ENCODE measurements at places on chromosomes 5 and 9.

GRCh38 chr9:117265253-117265652 is 149.6 kb downstream of the ASTN2 start:
- no peak for DNase-seq

DNA sequence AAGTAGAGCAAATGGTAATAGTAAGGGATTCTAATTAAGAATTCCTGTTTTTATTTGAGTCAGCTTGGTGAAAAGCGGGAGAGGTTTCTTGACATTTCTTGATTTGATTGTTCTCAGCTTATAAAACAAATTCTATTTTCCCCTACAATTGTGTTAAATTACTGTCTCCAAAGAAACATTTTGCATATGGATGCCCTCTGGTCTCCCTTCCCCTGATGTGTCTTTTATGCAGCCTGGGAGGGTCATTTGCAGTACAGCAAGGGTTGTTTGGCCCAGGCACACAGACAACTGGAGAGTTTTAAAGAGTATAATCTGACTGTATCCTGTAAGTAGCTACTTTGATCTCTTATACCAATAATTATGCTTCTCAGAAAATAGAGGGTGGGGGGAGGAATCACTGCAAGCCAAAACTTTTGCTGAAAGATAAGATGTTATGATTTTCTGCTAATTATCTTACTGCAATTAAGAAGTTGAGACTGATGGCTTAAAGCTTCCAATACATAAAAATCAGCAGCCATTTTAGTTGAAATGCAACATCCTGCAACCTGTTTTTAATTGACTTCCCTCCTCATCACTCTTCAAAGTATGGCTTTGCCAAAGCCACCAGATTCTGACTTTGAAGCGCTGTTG is 204.1 kb upstream of the SEMA6A start:
- no peak for DNase-seq

GRCh38 chr5:36598045-36598444 is 8.4 kb upstream of the SLC1A3 start:
- DNase-seq = no peak

- no peak for DNase-seq
These were observed 335.3 kb upstream of the ADAMTS16 start for GRCh38 chr5:4804691-4805360.

- no peak for DNase-seq
These were observed 51.6 kb downstream of the ENTREP1 start for GRCh38 chr9:69376651-69377050.

- DNase-seq = no peak
These were observed 32.1 kb downstream of the TARS1 start for GRCh38 chr5:33472805-33473409.

- no peak for DNase-seq
These were observed 447.9 kb downstream of the SPATA31D1 start for GRCh38 chr9:82436475-82436874.

DNA sequence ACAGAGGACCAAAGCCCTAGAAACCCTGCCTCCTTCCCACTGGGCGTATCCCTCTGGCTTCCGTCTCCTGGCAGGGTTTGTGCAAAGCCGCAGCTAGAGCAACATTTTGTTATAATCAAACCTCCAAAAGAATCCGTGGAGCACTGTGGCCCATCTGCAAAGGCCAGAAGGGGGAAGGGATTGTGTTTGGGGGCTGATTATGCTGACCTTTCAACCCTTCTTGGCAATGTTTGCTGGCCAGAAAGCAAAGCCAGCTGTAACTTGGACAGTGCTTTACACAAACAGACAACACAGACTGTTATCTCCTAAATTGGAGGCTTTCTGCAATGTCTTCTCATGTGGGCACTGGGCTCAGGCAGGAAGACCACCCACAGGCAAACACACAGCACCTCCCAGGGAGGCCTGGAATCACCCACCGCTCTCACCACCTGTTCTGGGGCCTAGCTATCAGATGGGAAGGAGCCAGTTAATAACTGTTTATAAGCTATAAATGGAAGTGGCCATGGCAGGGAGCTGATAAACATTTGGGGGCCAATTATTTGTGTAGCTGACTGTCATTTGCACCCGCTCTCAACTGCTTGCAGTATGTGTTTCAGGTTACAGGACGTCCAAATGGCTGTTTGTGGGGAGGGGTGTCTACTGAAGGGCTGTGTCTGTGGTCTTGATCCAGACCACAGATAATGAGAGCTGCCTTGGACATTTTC is 121.6 kb upstream of the ERCC6L2 start:
- DNase-seq = no peak

DNA sequence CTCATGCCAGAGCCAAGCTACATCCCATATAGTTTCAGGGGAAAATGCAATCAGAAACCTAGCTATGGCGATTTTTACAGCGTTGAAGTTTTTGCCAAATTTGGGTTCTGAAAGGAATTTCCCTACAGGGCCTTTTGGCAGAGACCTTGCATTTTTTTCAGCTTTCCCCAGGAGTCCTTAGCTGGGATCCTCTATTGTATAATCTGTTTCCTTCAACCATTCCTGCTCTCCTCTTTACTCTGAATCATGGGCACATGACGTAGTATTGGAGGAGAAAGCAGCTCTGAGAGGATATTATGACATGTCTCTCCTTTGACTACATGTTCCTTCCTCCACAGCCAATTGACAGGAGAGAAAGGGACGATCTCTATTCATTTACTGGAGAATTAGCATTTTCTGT is 118.5 kb upstream of the ERCC6L2 start:
- DNase-seq = no peak

DNA sequence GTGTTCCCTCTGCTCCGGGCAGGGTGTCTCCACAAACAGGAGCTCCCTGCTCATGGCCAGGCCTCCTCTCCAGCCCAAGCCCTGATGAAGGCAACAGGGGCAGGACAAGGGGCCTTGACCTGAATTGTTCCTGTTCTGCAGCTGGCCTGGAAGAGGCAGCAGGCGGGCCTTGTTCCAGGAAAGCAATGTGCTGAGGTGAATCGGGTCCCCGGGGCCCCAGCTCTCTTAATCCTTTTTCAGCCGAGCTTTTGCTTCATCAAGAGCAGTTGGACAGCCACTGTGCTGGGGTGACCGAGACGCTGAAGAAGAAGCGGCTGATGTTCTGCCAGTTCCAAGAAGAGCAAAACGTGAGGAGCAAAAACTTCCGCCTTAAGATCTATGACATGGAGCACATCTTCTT is 41.4 kb downstream of the CCDC180 start:
- DNase-seq = no peak

DNA sequence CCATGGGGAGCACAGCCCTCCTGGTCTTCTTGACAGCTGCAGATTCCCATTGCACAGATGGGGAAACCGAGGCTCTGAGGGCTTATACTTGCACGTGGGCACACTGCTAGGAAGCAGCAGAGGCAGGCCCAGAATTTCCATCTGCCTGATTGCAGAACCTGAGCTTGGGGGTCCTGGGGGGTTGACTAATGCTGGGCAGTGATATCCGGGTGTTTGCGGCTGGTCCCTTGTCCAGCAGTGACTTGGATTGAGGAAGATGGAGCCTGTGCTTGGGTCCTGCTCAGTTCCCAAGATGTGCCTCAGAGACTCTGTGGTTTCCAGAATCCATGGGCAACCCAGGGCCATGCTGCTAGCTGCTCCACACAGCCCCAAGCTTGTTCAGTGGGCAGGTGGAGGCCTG is 91.2 kb downstream of the PHF2 start:
- peak; percentile 34 for DNase-seq

DNA sequence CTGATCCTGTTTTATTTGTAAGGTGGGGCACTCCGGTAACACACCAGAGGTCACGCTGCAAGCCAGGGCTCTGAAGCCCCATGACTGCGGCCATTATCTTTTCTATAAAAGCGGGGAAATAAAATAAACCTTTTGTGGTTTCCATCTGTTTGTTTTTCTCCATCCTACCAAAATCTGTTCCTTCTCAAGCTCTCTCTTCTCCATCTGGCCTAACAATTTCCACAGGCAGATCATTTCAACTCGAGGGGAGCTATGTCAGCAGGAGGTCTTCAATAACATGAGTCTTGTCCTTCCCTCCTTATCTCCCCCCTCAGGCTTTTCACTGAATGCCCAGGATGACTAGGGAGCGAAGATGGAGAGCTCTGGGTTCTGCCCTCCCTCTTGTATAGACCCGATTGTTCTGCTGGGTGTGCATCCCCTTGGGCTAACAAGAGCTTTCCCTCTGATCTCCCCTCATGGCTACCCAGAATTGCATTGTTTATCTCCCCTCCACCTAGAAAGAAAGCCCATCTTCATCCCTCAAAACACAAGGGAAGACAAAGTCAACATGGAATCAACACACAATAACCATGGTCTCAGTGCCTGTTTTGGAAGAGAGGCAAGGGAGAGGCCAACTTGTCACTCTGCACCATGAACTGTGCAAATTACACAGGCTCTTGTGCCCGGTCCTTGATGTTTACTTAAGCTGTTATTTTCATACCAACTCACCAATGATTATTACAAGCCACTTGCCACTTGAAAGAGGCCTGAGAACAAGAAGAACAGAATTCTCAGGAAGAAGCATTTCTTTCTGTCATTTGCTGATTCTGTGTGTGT is 187.8 kb downstream of the FANCC start:
- DNase-seq = no peak

GRCh38 chr5:106876665-106877194 is 794.0 kb downstream of the EFNA5 start:
- DNase-seq = no peak

- no peak for DNase-seq
These were observed 33.8 kb downstream of the ERP44 start for GRCh38 chr9:100064872-100065581.

- no peak for DNase-seq
These were observed 82.1 kb downstream of the LMX1B start for GRCh38 chr9:126695701-126696400.

DNA sequence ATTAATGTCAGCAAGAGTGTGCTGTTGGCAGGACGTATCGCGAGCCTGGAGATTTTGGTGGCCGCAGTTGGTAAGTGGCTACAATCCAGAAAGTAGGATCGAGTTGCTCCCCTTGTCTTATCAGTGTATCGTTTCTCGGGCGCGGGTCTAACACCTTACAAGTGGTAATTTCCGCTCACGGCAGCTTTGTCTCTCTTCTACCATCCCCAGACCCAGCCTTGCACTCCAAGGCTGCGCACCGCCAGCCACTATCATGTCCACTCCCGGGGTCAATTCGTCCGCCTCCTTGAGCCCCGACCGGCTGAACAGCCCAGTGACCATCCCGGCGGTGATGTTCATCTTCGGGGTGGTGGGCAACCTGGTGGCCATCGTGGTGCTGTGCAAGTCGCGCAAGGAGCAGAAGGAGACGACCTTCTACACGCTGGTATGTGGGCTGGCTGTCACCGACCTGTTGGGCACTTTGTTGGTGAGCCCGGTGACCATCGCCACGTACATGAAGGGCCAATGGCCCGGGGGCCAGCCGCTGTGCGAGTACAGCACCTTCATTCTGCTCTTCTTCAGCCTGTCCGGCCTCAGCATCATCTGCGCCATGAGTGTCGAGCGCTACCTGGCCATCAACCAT is 1.1 kb downstream of the PTGER4 start:
- peak; percentile 63 for DNase-seq

DNA sequence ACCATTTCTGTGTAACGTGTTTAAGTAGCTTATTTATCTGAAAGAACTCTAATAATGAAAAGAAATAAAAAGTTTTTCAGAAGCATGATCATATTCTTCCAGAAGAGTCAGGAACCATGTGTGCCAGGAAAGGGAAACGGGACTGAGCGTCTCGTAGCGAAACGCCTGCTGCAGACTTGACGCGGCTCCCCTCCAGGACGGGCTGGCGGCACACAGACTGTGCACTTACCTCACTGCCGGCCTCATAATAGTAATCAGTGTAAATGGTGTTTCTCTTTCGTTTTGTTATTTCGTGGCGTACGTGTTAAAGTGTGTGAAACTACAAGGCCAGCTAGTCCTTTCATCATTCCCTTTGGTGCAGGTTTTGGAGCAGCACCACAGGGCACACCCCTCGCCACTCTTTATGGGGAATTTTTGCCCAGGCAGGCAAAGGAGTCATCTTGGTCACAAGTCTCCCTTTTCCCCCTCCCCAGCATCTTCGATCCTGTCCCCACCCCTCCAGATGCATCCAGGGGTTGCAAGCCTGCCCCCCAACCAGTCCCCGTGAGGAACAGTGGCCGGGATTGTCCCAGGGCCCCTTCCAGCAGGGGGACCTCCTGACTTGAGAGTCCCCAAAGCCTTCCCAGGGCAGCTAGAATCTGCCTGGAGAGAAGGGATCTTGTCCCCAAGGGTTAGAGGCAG is 233.1 kb downstream of the FANCC start:
- no peak for DNase-seq

DNA sequence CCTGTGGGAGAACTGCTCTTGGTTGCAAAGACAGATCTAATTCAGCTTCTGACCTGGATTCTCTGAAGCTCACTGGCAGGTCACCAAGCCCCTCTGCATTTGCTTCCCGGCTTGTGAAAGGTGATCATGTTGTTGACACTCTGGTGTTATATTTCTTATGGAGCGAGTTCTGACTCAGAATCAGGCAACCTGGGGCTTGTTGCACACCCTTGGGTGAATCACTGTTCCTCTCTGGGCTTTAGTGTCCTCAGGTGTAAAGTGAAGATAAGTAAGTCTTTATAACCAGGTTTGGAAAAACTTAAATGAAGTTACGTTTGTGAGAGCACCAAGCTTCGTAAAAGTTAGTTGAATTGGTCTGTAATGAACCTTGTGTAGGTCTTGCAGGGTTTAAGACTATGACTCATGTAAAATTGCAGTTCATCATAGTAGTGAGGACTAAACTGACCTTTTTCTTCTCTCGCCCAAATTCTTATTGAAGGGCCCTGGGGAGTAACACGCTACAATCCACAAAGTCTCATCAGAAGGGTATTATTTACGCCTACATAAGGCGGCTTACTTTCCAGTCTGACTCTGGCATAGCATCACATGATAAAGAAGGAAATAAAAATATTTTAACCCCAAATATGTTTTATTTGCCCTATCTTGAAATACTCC is 218.6 kb downstream of the TMEM38B start:
- DNase-seq = no peak

DNA sequence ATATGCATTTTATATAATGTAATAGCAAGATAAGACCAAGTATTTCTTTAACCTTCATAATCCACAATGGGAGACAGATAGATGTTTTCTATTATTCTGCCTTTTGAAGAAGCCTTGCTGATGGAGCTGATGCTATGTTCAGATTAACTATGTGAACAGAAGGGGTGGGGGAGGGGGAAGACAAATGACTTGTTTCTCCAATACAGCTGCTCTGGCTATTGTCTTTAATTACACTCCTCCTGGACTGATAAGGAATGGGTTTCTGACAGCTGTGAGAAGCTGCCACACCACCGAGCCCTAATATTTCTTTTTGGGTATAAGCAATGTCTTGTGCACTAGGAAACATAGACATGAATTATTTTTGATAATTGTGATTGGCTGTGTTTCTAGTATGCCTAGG is 62.0 kb downstream of the CAVIN4 start:
- no peak for DNase-seq

Data from natural killer cell treated with Interleukin-12 subunit alpha and Interleukin-12 subunit beta and Interleukin-15 and Interleukin-18, amount 100 ng/mL, for 72 hours (primary cell).